Activated naive CD4-positive, alpha-beta T cell treated with anti-CD3 and anti-CD28 coated beads, Interleukin-2, amount 50 U/mL, for 72 hours (primary cell): ENCODE measurements at places on chromosomes 2 and 18. TPM values are rescaled to one million over a fixed set of nuclear protein-coding genes. Genes with fewer than 3 reads are reported as not detected.

The NR4A2 gene
- 9.7 TPM for total RNA-seq

The TRPM8 gene
- total RNA-seq, result not detected

The FAHD2A gene
- total RNA-seq, result 31.0 TPM

The AKAIN1 gene
- not detected for total RNA-seq

The CEP192 gene
- total RNA-seq, result 41.7 TPM

The PLGLB2 gene
- not detected for total RNA-seq

The EIF2B4 gene
- 51.1 TPM for total RNA-seq

The PLGLB1 gene
- 2.3 TPM for total RNA-seq

The MPV17 gene
- total RNA-seq, result 90.1 TPM

The OTX1 gene
- not detected for total RNA-seq

The KIF1A gene
- total RNA-seq, result 6.6 TPM

The LHCGR gene
- total RNA-seq, result not detected

The TWIST2 gene
- not detected for total RNA-seq

The UGT1A7 gene
- not detected for total RNA-seq

The SLC38A11 gene
- total RNA-seq, result not detected

The ASB18 gene
- total RNA-seq, result not detected

The KLHL30 gene
- not detected for total RNA-seq

The RAMP1 gene
- 0.47 TPM for total RNA-seq

The RUFY4 gene
- 3.2 TPM for total RNA-seq

The ADRA2B gene
- total RNA-seq, result 0.47 TPM

The DES gene
- total RNA-seq, result not detected

The COL6A3 gene
- 31.6 TPM for total RNA-seq

The TMEM182 gene
- 5.8 TPM for total RNA-seq

The MYO1B gene
- 4.7 TPM for total RNA-seq

The TMEM17 gene
- not detected for total RNA-seq

The KIF5C gene
- total RNA-seq, result 26.8 TPM

The SRD5A2 gene
- total RNA-seq, result not detected

The TNFRSF11A gene
- 0.82 TPM for total RNA-seq

The POLR1B gene
- 50.9 TPM for total RNA-seq

The HOXD10 gene
- not detected for total RNA-seq

The DYNAP gene
- not detected for total RNA-seq

The RAX gene
- 0.56 TPM for total RNA-seq

The PIEZO2 gene
- not detected for total RNA-seq

The KCNF1 gene
- not detected for total RNA-seq

The EFHD1 gene
- 2.4 TPM for total RNA-seq

The AFTPH gene
- 48.5 TPM for total RNA-seq

The CDH7 gene
- not detected for total RNA-seq

The ACKR3 gene
- 2.2 TPM for total RNA-seq
